ENCODE measurements at places on chromosomes 13 and 19.

GRCh38 chr13:22229916-22230315 is 559.0 kb downstream of the FGF9 start:
- DNase-seq: no peak

- no peak for DNase-seq
Observed at GRCh38 chr13:81001828-81002385, 661.0 kb upstream of the SPRY2 start.

DNA sequence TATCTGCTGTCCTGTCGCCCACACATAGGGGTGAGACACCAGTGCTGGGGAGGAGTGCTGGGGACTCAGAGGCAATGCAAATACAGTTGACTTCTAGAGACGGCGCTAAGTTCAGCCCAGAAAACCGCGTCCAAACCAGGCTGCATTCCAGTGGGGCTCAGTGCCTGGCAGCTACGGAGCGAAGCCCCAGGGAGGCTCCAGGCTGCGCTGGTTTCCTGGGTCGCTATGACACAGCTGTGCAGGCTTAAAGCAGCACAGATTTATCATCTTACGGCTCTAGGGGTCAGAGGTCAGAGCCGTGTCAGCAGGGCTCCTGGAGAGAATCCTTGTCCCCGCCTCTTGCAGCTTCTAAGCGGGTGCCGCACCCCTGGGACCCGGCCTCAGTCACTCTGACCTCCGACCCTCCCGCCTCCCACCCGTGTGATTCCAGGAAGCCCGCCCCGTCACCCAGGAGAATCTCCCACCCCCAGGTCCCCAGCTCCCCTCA is 61.6 kb downstream of the ANKRD10 start:
- no peak for DNase-seq

DNA sequence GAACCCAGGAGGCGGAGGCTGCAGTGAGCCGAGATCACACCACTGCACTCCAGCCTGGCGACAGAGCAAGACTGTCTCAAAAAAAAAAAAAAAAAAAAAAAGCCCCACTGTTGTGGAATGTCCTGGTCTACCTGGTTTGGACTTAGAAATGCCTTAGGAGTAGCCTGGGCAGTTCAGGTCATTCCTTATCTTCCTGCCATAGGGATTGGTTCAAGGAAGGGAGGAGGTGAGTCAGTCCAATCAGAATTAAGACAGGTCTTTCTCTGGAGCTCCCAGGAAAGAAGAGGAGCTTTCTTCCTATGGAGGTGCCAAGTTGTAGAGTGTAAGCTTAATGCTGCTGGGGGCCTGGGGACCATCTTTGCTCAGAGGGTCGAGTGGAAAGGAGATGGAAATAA is 44.8 kb downstream of the SIPA1L3 start:
- DNase-seq: no peak

GRCh38 chr13:32126278-32126677 is 94.7 kb downstream of the FRY start:
- DNase-seq: no peak

GRCh38 chr19:42185277-42185676 is 32.2 kb downstream of the DEDD2 start:
- DNase-seq: no peak

DNA sequence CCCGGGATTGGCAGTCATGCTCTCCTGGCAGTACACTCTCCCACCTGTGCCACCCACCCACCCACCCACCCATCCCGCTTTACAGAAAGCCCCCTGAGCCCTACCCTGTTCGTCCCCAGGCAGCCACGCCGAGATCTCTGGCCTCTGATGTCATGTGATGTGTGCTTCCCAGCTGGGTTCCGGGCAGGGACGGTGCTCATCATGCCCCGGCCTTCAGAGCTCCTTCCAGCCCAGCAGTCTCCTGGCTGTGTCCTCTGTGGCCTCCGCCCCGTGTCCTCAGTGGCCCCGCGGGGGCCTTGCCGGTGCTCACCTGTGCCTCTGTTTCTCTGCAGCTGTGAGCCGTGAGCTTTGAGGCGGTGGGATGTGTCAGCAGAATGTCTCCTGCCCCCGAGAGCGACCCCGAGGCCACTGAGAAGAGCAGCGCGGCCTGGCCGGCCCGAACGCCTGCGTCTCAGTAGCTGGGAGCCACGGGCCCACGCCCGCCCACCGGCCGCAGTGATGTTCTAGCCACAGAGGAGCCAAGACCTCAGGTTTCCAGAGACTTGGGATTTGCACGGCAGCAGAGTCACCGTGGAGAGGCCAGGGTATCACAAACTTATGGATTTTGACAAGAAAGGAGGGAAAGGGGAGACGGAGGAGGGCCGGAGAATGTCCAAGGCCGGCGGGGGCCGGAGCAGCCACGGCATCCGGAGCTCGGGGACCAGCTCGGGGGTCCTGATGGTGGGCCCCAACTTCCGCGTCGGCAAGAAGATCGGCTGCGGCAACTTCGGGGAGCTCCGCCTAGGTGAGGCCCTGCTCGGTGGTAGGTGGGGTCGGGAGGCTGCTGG is 28.4 kb downstream of the CSNK1G2 start:
- no peak for DNase-seq

DNA sequence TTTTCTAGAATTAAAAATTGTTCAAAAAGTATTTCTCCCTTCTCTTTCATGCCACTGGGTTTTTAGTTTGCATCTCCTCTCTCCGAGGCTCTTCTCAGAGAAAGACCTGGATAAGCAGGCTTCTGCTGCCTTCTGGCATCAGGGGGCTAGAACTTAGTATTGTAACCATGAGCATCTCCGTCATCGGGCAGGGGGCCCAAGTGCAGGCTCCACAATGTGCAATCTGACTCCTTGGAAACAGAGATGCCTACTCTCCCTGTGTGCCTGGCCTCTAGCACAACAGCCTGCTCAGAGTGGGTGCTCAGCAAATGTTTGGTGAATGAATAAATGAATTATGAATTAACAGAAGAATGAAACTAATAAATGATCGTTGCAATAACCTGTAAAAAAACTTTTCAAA is 45.6 kb upstream of the MTIF3 start:
- DNase-seq: no peak

- no peak for DNase-seq
Observed at GRCh38 chr19:27974082-27974513, 1238.9 kb downstream of the UQCRFS1 start.

DNA sequence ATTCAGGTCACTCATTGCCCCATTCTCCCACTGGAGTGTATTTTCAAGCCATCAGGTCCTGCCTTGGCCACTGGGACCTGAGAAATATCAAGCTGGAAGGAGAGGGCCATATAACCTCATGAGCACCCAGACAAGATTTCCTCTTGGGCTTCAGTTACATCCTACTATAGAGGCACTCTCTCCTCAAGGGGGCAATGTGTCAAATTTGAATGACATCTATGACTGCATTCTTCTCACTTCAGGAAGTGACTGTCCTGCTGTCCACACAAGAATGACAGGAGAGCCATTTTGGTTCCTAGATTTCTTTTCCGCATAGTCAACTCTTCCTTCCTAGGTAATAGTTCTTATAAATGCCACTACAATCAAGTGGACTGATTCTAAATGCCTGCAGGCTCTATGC is 416.2 kb downstream of the DIAPH3 start:
- DNase-seq: no peak

- DNase-seq: no peak
Observed at GRCh38 chr19:48371367-48371766, 7.2 kb downstream of the SYNGR4 start.

DNA sequence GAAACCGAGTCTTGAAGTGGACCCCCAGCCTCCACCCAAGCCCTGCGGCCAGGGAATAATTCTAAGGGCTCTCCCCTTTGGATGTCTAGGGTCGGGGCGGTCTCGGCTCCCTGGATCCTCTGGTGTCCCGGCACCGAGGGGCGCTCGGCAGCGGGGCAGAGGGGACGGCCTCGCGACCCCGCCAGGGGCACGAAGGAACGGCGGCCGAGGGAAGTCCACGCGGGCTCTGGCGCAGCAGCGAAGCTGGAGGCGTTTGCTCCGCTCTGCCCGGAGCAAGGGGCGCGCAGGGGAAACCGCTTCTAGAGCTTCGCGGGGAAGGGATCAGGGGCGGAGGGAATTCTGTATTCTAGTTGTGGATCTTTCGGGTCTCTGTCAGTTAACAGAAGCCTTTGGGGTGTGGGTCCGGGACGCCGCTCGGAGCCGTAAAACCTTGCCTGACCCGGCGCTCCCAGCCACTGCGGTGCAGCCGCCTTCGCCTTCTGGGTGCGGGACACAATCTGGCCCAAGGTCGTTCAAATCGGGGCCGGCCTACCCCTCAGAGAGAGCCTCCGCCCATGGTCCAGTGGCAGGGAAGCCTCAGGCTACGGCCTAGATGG is 118.2 kb downstream of the KCNRG start:
- DNase-seq: no peak

GRCh38 chr13:98273067-98273823 is 96.2 kb upstream of the RNF113B start:
- DNase-seq: no peak

DNA sequence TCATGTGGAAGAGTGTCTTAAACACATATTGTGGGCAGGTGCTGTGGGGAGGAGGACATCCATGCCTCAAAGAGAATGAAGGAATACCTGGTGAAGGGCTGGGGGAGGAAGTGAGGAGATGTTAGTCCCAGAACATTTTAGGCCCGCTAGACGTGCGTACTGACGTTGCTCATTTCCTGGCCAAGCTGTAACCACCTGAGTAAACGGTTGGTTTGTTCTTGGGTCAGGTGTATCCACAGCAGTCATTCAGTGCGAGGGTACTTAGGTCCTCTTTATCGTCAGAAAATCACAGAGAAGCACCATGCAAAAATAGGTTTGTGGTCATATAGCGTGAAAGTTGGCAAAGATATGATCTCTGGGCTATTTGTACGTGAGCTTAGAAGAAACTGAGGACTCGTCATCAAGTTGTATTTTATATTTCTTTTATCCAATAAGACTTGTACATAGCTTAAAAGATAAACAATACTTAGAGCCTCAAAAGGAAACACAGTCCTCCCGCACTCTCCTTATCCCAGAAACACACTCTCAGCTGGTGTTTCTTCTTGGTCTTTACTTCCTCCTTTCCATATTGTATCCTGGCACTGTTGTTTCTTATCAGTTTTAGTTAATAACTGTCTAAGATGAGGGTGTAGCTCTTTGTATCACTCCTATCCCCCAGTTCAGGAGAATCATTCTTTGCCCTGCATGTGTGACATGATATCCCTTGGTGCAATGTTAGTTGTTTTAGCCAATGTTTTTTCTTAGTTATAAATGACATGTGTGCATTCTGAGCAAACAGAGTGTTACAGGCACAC is 52.0 kb downstream of the ARHGEF7 start:
- no peak for DNase-seq

GRCh38 chr19:18130523-18131242 is 22.3 kb upstream of the PIK3R2 start:
- no peak for DNase-seq

DNA sequence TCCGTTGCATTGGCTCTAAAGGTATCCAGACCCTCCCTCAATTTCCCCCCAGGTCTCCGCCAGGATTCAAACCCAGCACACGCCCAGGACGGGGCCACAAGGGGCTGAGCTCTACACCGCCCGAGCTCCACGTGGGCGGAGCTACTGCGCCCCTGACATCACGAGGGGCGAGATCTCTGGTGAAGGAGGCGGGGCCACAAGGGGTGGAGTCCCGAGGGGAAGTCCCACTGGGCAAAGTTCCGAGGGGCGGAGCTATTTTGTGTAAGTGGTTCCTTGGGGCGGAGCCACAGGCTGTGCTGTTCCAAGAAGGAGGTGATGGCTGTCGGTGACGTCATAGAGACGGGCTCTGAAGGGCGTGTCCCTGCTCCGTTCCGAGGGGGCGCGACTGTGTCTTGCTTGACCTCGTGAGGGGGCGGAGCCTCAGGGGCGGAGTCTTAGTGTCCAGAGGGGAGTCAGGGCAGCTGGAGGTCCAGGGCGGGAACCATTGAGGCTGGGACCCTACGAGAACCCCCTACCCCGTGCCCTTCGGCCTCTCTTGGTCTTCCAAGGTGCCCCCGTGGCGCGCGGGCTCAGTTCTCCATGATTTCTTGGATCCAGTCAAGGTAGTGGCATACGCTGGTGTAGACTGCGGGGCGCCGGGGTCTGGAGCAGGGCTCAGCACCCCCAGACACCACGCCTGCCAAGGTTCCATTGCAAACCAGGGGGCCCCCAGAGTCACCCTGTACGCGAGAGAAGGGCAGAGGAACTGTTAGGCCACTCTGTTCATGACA is 1.3 kb upstream of the KLK8 start:
- DNase-seq: peak; percentile 8

DNA sequence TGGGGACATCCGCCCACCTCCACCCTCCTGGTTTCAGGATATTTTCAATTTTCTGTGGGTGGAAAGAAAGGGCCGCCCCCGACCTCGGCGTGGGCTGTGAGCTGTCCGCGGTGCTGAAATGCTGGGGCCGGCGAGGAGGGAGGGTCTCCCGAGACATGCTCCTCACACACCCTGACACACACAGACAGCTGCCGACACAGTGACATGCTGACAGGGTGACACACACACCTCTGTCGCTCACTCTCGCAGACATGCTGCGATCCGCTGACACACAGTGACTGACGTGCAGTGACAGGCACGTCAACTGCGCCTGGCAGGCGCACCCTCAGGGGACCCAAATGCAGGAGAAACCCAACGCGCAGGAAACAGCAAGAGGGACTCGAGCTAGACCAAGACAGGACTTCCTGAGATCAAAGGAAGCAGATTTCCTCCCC is 25.1 kb upstream of the MEIS3 start:
- no peak for DNase-seq

- no peak for DNase-seq
Observed at GRCh38 chr13:35198613-35199200, 256.6 kb downstream of the NBEA start.

GRCh38 chr13:95858286-95859075 is 181.5 kb downstream of the DNAJC3 start:
- DNase-seq: no peak

DNA sequence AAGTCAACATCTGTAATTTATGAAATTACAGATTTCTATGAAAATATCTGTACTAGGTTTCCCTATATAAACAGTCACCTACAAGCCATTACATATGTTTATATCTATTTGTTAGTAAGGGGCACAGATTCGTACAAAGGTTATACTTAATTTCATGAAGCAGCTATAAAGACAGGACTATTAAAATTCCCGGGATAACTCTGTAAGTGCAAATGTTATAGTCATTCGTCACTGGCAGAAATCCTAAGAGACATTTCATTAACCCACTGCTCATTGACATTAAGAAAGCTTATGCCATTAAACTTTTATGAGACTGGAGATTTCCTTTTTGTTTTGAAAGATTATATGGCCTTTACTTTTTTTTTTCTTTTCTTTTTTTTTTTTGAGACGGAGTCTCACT is 122.9 kb downstream of the MYO16 start:
- no peak for DNase-seq

- no peak for DNase-seq
Observed at GRCh38 chr13:90763476-90764150, 583.9 kb upstream of the MIR17HG start.

- DNase-seq: no peak
Observed at GRCh38 chr13:32496599-32497160, 41.9 kb downstream of the N4BP2L2 start.

- no peak for DNase-seq
Observed at GRCh38 chr19:29311191-29311790, 98.3 kb upstream of the UQCRFS1 start.

GRCh38 chr13:107993239-107993949 is 221.9 kb downstream of the LIG4 start:
- DNase-seq: no peak

- DNase-seq: peak; percentile 28
Observed at GRCh38 chr19:6362351-6362801, 1.0 kb downstream of the CLPP start.
